ENCODE measurements at places on chromosomes 5 and 9.

- no peak for DNase-seq
Observed at GRCh38 chr9:130972957-130973685, 34.1 kb upstream of the FIBCD1 start.

GRCh38 chr5:96329886-96330529, 103.0 kb downstream of the PCSK1 start:
- no peak for DNase-seq

DNA sequence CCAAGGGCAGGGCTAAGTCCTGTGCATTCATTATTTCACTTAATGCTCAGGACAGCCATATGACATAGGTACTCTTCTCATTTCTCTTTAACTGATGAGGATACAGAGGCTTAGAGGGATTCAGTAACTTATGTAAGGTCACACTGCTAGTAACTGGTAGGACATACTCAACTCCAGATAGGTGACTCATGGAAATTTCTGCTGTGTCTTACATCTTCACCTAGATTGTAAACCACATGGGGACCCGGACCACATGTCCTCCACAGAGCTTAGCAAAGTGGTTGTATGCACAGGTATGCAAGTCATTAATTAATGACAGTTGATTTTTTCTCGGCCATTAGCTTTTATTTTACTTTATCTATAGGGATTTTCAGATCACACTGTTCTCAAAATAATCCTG, 29.3 kb downstream of the SLC1A1 start:
- DNase-seq, result no peak

GRCh38 chr9:135009794-135010585, 77.5 kb upstream of the OLFM1 start:
- DNase-seq, result no peak

DNA sequence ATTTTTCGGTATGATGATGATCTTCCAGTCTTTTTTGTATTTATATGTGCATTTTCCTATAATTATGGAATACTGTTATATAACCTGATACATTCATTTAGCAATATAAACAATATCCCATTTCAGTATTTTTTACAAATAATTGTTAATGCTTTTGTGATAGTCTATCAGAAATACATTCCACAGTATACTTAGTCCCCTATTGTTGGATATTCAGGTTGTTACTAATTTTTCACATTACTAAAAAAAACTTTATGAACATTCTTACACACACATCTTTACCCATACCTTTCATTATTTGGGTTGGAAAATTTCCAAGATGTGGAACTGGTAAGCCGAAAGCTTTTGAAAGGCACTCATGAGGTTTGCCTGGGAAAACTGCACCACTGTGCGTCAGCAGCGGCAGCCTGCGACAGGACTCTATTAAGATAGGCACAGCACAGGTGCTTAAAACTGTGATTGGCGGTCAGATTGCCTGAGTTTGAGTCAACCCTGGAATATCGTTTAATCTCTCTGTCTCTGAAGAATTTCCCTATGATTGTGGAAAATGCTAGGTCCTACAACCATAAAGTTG, 147.5 kb upstream of the ERCC6L2 start:
- DNase-seq, result no peak

DNA sequence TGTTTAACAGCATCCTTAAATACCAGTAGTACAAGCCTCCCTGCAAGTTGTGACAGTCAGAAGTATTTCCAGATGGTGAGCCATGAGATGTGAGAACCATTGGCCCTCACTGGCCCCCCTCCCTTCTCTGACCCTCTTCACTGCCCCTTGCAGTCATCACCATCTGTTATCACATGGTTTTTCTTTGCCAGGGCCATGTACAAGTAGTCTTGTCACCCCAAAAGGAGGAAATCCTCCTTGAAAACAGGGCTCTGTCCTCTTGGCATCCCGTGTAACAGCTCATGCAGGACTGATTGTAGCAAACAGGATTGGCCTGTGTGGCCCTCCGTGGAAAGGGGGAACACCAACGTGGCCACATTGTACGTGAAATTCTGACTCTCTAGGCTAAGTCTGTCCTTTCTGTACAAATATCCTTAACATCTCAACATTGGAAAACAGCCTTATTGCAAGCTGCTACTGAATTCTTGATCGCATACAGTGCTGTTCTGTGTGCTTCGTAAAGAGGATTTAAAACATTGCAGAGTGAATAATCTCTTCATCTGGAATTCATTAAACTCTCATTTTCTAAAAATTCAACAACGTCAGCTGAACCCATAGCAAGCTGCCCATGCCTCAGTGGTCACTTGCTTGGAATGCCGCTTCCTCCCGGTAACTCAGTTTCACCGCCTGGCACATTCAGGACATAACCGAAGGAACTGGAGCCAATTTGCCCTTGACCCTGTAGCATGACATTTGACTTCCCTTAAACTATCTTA, 171.7 kb downstream of the ATPSCKMT start:
- no peak for DNase-seq

DNA sequence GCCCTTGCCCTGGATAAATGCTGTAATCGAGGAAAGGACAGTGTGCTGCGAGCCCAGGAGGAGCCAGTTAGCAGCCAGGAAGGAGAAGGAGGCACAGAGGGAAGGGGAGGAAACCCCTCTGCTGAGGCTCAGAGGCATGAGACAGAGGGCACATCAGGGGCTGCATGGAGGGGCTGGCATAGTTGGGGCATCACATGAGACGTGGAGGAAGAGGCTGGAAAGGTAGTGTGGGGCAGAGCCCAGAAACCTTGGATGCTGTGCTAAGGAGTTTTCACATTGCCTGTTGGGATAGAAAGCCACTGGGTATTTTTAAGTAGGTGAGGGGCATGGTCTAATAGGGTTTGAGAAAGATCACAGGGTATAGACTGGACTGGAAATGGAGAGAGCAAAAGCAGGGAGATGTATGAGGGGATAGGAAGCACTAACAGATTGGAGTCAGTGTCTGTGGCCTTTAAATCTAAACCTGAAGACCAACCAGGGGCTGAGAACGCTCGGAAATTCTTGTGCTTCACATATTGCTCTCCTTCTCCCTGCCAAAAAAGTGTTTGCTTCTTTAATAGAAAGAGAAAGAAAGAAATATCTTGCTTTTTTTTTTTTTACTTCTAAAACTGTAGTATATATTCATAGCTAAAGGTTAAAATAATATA, 33.0 kb upstream of the ANGPTL2 start:
- no peak for DNase-seq

DNA sequence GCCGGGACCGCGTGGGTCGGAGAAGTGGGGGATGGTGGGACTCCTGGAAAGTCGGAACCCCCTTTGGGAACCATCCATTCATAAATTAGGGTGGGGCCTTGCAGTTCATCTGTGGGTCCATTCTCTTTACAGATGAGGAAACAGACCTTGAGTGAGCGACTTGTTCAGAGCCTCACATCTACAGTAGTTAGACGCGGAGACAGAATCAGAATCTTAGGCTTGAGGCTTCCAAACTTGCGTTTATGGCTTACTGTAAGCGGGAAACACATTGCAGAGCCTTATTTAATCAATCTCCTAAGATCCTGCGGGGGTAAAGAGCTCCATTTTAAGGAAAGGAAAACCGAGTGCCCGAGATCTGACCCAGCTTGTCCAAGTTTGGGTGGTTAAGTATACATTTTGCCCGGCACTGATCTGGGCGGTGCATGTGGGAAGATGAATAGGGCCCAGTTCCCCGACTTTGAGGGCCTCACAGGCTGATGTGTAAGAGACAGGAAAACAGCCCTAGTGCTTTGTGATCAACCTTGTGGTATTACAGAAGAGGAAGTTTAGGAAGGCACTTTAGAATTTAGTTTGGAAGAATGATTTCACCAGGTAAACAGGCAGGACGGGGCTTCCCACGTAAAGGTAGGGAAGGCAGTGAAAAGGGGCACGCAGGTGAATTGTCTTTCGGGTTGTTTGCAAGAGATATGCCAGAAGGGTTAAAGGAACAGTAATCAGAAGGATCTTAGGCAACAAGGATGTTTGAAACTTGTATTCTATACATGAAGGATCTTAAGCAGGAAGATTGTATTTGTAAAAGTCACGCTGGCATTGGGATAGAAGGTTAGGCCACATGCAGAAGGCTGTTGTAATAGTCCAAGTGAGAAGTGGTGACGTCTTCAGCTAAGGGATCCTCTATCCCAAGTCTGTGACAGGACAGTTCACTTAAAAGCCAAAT, 744 bp downstream of the TARS1 start:
- DNase-seq, result peak; percentile 12

DNA sequence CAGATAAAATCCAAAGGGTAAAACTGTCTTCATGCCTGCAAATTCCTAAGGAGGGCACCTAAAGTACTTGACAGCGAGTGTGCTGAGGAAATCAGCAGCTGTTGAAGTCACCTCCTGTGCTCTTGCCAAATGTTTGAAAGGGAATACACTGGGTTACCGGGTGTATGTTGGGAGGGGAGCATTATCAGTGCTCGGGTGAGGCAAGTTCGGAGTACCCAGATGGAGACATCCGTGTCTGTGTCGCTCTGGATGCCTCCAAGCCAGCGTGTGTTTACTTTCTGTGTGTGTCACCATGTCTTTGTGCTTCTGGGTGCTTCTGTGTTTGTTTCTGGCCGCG, 727 bp upstream of the ADRB2 start:
- DNase-seq, result no peak

DNA sequence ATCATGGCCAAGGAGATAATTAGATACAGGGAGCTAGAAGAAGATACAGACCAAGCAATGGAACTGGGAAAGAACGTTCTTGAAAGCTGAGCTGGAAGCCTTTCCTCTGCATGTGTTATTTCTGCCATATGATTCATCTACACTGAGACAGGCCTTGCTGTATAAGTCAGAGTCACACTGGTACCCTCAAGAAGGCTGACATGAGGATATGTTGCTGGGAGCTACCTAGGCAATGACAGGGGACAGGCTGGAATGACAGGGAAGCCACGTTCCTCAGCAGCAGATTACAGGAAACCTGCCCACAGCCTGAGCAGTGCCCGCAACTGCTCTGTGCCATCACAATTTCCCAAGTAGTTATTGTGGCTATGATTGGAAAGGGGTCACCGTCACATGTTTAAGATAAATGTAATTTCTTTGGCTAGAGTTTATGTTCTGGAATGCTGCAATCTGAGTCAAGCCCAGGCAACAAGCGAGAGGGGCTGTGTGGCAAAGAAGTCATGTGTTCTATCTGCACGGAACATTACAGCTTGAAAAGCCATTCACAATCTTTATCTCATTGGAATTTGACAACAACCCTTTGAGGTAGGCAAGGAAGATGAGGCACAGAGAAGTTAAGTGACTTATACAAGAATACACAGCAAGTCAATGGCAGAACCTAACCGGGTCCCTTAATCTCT, 108.2 kb downstream of the TTLL11 start:
- DNase-seq, result peak; percentile 59

GRCh38 chr5:2997179-2997578, 245.7 kb upstream of the IRX2 start:
- DNase-seq, result no peak

GRCh38 chr9:135095470-135096407, 8.3 kb downstream of the OLFM1 start:
- no peak for DNase-seq
